ENCODE measurements at places on chromosomes 3 and 15.

DNA sequence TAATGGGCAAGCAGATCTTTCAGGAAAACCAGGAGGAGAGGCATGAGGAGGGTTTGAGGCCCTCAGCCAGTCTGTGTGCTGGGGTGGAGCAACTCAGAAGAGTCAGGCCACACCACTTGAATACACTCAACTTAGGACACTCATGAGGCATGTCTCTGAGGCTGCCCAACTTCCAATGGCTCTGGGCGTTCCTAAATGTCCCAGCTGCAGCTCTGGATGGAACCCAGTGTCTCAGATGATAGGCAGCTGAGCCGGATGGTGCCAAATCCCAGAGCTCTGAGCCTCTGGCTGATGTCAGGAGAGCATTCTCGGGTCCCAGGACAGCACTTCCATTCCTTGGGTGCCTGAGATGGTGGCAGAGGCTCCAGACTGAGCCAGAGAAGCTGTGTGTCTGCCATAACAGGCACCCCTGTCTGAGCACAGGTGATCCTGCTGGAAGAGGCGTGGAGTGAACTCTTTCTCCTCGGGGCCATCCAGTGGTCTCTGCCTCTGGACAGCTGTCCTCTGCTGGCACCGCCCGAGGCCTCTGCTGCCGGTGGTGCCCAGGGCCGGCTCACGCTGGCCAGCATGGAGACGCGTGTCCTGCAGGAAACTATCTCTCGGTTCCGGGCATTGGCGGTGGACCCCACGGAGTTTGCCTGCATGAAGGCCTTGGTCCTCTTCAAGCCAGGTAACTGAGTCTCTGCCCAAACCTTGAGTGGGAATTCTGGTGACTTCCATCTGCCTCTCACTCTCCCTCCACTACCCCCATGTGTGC, 2.8 kb downstream of the NR2E3 start:
- no peak for DNase-seq

- DNase-seq = no peak
These were observed 123.0 kb downstream of the SUCLG2 start for GRCh38 chr3:67531181-67532101.

DNA sequence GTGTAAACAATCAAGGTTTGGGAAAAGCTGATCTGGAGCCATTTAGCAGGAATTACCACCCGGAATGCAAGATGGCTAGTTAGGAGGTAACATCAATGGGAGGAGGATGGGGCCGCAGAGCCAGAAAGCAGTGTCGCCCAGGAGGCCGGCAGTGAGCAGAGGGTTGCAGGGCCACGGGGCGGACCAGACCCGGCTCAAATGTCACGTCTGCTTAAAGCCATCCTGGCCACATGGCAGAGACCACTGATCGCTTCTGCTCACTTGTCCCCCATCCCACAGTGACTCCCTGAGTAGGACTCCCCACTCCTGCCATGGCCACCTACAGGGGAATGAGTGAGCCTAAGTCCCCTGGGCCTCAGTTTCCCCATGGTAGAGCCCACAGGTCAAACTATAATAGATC, 18.2 kb downstream of the MGLL start:
- DNase-seq = no peak

DNA sequence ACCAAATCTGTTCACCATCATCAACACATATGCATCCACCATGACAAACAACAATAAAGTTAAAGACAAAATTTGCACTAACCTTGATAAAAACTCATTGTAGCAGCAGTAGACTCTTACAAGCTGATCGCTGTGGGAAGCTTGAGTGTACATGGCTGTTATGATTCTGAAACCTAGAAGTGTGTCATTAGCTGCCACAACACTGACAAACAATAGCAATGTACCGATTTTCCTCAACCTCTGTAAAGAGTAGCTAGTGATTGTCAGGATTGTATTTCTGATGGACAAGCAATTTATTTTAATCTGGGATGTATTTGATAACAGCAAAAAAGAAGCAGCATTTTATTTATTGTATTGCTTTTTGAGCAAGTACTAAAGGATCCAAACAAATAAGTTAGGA, 1357.7 kb downstream of the ROBO1 start:
- DNase-seq = no peak

- DNase-seq = no peak
These were observed 48.7 kb upstream of the HACD2 start for GRCh38 chr3:123633530-123633929.

DNA sequence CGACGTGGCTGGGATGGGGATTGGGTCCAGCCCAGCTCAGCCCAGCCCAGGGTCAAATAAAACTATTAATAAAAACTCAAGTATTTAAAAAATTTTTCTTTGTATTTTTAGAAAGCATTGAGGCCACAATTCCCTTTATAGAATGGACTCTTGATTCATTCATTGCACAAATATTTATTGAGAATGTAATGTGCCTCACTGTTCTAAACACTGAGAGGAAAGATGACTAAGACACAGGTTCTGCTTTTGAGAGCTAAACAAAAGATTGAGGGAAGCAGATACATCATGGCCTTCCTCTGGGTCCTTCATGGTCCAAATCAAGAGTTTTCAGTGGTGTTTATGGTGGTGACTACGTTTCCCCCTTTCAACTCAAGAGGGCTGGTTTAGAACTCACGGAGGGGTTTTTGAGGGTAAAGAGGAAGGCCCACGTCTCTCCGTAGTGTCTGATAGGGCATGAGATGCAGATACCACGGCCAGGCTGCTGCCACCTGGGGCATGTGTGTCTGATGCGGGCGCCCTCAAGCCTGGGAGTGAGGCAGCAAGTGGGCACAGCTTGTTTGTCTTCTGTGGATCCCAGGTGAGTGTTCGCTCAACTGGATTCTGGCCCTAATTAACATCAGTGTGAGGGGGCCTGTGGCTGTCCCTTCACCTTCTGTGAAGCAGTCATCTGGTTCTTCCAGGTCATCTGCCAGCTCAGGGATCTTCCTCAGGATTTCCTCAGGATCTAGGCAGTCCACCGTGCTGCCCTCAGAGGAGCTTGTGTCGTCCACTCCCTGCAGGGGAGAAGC, 73.5 kb upstream of the SCN5A start:
- DNase-seq = no peak

GRCh38 chr15:98939311-98940080, 68.1 kb downstream of the PGPEP1L start:
- DNase-seq = no peak

DNA sequence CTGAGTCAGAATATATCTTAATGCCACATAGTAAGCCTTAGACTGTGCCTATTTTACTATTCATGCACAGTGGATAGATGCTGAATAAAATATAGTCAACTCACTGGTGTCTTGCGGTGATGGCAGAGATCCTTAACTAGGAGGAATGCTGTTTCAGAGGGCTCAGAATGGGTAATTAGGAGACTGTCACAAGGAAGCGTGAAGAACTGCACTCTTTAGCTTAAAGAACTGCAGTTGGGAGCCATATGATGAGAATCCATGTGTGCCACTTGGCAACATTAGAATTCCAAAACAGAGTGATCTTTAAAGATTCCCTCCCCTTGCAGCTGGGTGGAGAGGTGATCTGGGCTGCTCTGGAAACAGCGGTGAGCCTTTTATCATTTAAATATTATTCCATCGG, 357.6 kb downstream of the MCTP2 start:
- DNase-seq = no peak

DNA sequence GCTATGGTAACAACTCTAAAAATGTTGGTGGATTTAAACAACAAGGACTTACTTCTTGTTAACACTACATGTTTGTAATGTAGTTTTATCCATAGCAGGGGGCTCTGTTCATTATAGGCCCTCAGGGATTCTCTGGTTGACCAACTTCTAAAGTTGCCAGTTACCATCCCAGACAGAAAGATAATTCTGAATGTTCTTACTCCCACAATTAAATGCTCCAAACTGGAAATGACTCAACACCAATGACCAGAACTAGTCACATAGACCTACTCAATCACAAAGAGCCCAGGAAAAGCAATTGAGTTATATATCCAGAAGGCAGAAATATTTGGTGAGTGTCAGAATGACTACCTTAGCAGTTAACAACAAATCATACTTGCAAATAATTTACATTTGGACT, 199.3 kb upstream of the UMPS start:
- no peak for DNase-seq

GRCh38 chr3:180855364-180855763, 57.1 kb upstream of the FXR1 start:
- DNase-seq = no peak

DNA sequence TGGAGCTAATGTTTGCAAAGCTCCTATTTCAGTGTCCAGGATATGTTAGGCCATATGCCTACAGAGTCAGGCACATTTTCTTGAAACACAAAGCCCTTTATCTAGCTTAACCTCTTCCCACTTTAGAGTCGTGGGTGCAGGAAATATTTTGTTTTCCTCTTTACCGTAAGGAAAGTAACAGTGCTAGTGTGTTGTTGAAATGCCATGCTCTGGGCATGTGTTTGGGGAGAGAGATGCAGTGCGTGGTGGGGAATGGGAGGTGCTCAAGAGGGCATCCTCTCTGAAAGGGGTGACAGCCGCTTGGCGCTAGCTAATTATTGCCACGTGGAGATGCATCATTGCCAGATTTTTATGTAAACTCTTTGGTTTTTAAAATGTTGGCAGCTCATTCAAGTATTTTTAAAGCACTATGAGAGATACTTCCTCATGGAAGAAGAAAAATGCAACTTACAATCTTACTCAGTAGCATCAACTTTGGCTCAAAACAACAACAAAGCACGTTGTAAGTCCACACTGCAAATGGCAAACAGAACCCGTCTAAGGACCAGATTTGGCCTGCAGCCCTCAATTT, 152.6 kb downstream of the LPP start:
- no peak for DNase-seq

GRCh38 chr15:48466079-48466478, 134.8 kb downstream of the DUT start:
- no peak for DNase-seq

DNA sequence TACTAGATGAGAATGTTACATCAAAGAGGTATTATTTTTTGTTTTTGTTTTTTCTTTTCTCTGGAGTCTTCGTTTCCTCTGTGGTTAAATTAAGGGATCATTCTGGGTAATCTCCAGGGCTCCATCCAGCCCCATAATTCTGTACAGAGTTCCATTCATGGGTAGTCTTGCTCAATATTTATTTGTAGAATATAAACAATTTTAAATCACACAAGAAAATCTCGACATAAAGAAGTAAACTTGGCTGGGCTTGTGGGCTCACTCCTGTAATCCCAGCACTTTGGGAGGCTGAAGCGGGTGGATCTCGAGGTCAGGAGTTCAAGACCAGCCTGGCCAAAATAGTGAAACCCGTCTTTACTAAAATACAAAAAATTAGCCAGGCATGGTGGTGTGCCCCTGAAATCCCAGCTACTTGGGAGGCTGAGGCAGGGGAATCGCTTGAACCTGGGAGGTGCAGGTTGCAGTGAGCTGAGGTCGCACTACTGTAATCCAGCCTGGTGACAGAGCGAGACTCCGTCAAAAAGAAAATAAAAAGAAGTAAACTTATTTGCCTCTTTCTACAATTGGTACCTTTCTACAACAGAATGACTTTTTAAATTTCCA, 166.8 kb upstream of the TGFBR2 start:
- DNase-seq = no peak

DNA sequence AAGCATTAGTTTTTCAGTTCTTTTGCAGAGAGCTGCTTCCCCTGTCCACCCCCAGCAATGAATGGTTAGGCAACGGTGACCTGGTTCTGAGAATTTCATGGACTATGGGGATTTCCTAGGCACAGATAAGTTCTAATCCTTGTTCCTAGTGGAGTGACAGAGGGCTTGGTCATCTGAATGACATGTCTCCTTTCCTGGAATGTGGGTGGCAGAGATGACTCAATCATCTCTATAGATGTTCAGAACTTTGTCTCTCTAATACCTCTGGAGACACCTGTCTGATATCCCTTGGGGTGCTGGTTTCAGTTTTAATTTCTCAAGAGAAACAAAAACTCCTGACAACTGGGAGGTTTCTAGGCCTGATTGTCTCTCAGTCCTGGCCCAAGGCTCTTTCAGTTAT, 10.4 kb downstream of the PLA2G4E start:
- DNase-seq = no peak

DNA sequence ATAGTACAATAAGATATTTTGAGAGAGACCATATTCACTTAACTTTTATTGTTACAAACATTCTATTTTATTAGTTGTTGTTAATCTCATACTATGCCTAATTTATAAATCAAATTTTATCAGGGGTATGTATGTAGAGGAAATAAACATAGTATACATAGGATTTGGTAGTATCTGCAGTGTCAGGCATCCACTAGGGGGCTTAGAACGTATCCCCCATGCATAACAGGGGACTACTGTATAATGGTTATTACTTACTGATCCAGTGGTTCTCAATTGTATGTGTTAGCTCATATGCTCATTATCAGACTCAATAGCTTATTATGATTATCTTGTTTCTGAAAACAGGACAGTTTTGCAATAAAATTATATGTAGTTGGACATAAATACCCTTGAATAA, 27.6 kb downstream of the CMC1 start:
- DNase-seq = no peak

- no peak for DNase-seq
These were observed 22.9 kb upstream of the HHATL start for GRCh38 chr3:42725454-42725853.

DNA sequence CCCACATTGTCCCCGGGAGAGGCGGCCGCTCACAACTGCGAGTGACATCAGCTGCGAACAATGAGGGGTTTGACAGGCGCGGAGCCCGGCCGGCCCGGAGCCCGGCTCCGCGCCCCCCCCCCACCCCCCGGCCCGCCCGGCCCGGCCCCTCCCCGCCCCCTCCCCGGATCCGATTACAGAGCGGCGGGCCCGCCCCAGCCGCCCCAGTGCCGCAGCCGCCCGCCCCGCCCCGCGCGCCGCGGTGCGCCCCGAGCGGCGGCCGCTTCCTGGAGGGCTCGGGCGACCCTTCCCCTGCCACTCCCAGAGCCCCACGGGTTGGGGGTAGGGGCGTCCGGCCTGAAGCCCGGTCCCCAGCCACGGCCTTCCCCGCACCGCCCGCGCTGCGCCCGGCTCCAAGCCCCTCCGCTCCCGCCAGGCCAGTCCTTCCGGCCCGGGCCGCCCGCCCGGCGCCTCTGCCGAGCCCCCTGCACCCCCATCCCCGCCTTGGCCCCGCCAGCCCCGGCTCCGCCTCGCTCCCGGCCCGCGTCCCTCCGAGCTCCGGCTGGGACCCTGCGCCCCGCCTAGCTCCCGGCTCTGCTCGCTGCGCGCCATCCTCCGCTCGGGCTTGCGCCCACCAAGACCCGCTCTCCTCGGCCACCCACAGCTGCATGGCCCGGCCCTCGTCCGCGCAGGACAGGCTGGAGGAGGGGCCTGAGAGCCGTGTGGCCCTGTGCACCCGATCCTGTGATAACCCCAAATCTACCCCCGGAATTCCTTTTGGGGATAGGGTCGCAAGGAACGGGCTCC, at the start of gene PCBP4:
Gene PCBP4, minus strand, starts transcription at position 71 of the 786 bp plus-strand sequence. CDS start 6,214 bp downstream, outside the sequence.
- peak; percentile 28 for DNase-seq

GRCh38 chr3:45434996-45435395, 46.6 kb downstream of the LARS2 start:
- no peak for DNase-seq

- DNase-seq = peak; percentile 56
These were observed 113.6 kb upstream of the ICE2 start for GRCh38 chr15:60592371-60593169.

GRCh38 chr3:61725851-61726333, 164.5 kb downstream of the PTPRG start:
- no peak for DNase-seq

DNA sequence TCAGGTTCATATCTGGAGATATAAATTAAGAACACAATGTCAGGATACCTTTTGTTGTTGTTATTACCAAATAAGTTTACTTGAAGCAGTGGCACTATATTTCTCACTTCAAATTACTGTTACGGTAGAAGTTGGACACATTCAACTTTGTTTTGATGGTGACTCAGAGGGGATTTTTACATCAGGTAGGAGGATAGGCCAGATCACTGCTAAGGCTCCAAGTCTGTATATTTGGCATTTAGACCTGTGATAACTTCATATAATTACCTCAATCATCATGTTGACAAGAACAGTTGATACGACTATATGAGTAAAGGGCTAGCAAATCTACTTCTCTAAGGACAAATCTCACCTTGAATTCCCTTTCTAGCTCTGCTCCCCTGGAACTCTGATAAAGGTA, 15.6 kb downstream of the LZTFL1 start:
- no peak for DNase-seq

Data from NCI-H510A (cell line).